HFFc6 (cell line): ENCODE measurements at places on chromosomes 1 and 21. TPM values are rescaled to one million over a fixed set of nuclear protein-coding genes. Genes with fewer than 3 reads are reported as not detected.

GRCh38 chr1:237556911-237557310 is 333.8 kb downstream of the ZP4 start:
- no peak for DNase-seq

DNA sequence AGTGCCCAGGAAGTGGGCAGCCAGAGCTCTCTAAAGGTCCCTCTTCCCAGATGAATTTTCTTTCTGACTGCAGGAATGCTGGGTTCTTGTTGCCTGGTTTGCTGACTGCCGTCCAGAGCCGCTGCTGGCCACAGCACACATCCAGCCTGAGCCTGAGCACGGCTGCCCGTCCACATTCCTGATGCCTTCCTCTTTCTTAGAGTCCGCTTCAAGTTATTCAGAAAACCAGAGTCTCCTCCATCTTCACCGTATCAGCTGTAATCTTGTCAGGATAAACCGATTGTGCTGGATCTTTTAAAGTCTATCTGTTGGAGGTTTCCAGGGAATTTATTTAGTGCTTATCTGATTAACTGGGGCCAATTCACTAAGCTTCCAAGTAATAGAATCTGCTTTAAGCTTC is 84.8 kb upstream of the BCAR3 start:
- no peak for DNase-seq

GRCh38 chr1:107473065-107473464 is 332.2 kb downstream of the NTNG1 start:
- no peak for DNase-seq

GRCh38 chr1:209041927-209042326 is 541.6 kb upstream of the CAMK1G start:
- no peak for DNase-seq

DNA sequence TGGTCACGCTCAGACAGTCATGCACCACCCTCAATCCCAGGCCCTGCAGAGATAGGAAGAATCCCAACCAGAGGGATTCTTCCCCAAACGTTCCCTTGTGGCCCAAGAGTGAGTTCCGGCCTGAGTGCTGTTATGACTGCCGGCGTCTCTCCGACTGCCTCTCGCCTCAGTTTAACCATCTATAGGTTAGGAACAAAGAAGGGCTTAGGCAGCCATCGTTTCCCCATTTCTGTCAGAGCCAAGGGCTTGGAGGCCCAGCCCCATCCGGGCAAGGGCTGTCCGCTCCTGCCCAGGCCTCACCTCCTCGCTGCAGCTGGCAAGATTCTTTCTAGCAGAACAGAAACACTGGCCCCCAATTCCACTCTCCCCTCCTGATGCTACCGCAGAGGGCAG is 58.7 kb downstream of the STUM start:
- no peak for DNase-seq

GRCh38 chr1:235019471-235019870 is 109.2 kb downstream of the TOMM20 start:
- no peak for DNase-seq

DNA sequence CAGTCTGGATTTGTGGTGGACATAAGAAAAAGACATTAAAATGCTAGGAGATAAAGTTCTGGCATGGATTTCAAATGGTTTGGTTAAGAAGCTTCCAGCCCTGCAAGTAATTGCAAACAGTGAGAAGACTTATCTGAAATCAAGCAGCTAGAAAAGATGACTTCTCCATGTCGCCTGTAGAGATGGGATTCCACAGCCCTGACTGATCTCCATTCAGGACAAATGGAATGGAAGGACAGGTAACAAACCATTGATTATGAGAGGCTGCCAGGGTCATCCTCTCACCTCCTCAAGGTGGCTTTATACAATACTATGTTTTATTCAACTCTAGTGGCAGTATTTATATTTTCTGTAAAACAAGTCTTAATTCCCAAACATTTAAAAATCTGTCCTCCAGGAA is 237.9 kb downstream of the HLX start:
- DNase-seq: peak; percentile 18

GRCh38 chr1:8571200-8571984 is 246.0 kb downstream of the RERE start:
- DNase-seq: peak; percentile 20

DNA sequence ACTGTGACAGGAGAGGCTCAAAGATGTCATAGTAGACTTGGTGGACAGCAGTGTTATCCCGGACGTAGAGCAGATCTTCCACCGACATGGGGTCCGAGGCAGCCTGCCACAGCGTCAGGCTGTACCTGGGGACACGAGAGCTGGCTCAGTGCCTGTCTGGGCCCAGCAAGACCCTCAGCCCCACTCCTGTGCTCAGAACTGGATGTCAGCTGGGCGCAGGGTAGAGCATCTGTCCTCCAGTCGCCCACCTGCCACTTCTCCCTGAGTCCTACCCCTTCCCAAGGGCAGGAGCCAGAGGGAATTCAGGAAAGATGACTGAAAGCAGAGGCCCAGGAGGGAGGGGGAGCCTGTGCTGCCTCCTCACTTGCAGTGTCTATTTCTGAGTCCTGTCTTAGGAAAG is 11.7 kb downstream of the FAM151A start:
- DNase-seq: no peak

GRCh38 chr1:215007880-215008279 is 74.7 kb upstream of the KCNK2 start:
- no peak for DNase-seq

The SPATA21 gene
- total RNA-seq: not detected in 3 replicates

The NOS1AP gene
- total RNA-seq: 0.22 to 0.51 TPM (median 0.44 TPM) in 3 replicates

The GBP4 gene
- 0.26 and 0.29 TPM in 2 replicates for total RNA-seq

The CD247 gene
- not detected in 3 replicates for total RNA-seq

The KIF26B gene
- total RNA-seq: 5.0 to 7.8 TPM (median 6.1 TPM) in 3 replicates

The MYOC gene
- not detected in 3 replicates for total RNA-seq
